Calu3 (cell line): ENCODE measurements at places on chromosomes 5 and 9. TPM values are rescaled to one million over a fixed set of nuclear protein-coding genes. Genes with fewer than 3 reads are reported as not detected.

The TAF11L13 gene
- not detected in 2 replicates for total RNA-seq

The CAVIN4 gene
- total RNA-seq, result 0.37 and 0.52 TPM in 2 replicates

The GFI1B gene
- total RNA-seq, result not detected in 2 replicates

The NSA2 gene
- total RNA-seq, result 171 and 203 TPM in 2 replicates

The OBP2B gene
- not detected in 2 replicates for total RNA-seq

The INSL4 gene
- 0.44 and 0.54 TPM in 2 replicates for total RNA-seq

The FGFR4 gene
- 275 and 291 TPM in 2 replicates for total RNA-seq

The SV2C gene
- total RNA-seq, result 0.88 and 0.90 TPM in 2 replicates

The KLF4 gene
- 19.9 and 23.0 TPM in 2 replicates for total RNA-seq

The FOXD4L3 gene
- total RNA-seq, result 0.95 and 1.2 TPM in 2 replicates

The LSM11 gene
- total RNA-seq, result 4.5 and 4.6 TPM in 2 replicates

The CYLC2 gene
- total RNA-seq, result not detected in 2 replicates

The PKD2L2 gene
- total RNA-seq, result not detected in 2 replicates

The RNF14 gene
- total RNA-seq, result 32.2 and 43.3 TPM in 2 replicates

The IRX2 gene
- not detected in 2 replicates for total RNA-seq
